A673 (cell line): ENCODE measurements at places on chromosomes 12 and 14. TPM values are rescaled to one million over a fixed set of nuclear protein-coding genes. Genes with fewer than 3 reads are reported as not detected.

- DNase-seq = no peak
Measured at GRCh38 chr14:96757456-96757855, 39.7 kb upstream of the VRK1 start.

DNA sequence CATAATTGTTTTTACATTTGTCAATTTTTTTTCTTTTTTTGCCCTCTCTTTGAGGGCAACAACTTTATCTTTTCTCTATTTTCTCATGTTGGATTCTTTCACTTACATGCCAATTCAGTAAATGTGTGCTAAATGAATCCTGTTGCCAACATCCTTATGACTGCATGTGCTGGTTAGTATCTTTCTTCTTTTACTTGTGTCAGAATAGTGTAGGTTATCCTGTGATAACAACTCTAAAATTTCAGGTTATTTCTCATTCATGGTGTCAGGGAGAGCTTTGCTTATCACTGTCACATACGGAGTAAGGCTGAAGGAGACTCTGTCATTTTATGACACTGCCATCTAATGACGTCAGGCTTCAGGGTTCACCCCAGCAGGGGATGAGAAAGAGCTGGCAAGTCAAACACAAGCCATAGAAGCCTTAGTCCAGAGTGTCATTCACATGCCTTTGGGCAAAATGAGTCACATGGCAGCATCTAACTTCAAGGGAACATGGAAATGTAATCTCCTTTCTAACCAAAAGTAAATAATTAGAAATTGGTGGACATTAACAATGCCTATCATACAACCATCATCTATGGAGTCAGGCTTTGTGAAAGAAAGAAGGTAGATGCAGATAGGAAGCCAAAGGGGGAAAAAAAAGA is 242.5 kb upstream of the ATP2B1 start:
- peak; percentile 48 for DNase-seq

DNA sequence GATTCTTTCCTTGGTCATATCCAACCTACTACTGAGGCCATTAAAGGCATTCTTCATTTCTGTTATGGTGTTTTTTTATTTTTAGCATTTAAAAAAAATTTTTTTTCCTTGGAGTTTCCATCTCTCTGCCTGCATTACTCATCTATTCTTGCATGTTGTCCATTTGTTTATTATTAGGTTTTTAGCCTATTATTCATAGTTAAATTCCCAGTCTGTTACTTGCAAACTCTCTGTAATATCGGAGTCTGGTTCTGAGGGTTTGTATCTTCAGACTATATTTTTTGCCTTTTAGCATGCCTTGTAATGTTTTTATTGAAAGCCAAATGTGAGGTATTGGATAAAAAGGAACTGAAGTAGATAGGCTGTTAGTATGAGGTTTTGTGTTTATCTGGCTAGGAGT is 284.3 kb downstream of the FUT8 start:
- no peak for DNase-seq

Gene IFI27
- 3.7 and 4.9 TPM in 2 replicates for total RNA-seq
